Umbilical cord (tissue), 2 donors: ENCODE measurements at places on chromosomes 12 and 14.

DNA sequence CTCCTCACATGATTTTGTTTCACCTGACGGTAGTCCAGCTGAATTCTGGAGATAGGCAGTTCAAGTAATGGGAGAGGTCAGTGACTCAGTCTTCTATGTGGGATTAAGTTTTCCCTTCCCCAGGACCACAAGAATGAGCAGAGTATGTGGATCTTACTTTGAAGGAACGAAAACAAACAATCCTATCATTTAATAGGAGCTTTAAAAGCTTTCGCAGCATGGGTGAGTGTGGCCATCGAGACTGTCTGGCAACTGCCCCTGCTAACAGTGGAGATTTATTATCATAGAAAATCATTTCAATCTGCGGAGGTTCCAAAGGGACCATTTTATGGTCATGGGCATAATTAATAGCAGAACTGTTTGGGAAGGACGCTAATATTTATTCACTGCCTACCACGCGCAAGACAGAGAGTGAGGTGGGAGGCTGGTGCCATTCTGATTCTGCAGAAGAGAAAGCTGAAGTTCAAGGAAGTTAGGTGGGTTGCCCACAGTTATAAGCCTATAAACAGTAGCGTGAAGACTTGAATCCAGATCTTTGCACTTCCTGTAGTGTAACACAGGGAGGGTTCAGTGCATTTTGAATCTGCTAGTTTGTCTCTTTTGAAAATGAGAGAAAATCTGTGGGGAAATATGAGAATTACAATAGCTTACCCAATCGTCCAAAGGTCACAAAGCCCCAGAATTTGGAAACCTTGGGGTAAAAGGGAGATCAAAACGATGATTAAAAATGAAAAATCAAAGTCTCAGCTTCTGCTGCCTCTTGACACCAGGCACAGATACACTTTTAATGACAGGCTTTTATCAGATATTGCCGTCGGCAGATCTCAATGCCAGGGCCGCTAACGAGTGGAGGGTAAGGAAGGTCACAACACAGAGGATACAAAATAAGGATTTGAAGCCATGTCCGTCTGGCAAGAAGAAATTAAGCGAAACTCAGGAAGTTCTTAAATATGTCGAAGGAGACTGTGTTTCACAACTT, 209.6 kb downstream of the CRADD start:
- DNase-seq = no peak

DNA sequence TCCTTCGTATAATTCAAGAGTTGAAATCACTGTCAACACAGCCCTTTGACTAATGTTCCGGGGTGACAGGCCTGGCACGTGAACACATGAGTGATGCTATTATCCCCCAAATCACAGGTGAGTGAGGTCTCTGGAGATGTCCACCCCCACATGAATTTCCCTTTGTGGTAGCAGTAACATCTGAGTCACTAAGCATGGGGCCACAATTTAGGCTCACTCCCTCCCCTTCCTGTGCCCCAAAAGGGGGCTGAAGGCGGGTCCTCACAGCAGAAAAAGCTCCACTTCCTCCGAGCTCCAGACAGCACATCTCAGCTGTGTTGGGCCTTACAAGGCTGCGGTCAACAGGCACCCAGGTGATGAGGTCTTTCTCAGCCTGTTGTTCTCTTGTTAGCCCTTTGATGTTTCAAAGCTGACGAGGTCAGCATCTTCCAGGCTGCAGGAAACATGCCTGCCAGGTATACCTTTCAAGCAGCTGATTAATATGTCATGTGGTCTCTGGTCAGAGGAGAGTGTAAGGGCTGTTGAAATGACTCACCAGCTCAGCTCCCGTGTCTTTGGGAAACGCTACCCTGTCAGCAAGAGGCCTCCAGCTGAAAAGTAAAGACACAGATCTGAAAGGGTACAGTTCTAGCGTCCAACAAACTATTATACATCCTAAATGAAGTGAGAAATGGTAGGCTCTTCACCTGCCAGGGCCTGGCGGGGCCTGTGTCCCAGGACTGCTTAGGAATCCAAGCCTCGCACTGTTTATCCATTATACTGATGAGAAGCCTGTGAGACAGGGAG, 107.3 kb downstream of the ZFP36L1 start:
- peak; percentile 73 for DNase-seq

DNA sequence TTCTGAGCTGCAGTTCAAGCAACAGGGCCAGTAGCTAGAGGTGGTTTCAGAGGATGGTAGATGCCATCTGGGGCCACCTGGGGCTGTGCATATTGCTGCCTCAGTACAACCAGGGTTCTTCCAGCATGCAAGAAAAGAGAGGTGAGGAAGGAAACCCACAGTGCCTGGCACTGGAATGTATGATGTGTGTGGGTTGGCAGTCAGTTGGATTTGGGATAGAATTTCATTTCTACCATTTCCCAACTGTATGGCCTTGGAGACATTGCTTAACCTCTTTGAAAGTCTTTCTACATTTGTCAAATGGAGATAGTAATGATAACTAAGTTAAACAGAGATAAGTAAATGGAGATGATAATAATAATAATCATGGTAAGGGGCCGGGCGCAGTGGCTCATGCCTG, 10.2 kb upstream of the LRRC10 start:
- no peak for DNase-seq

GRCh38 chr12:31393004-31393550, 67.1 kb upstream of the SINHCAF start:
- DNase-seq = no peak
